ENCODE measurements at places on chromosomes 12 and 14.

DNA sequence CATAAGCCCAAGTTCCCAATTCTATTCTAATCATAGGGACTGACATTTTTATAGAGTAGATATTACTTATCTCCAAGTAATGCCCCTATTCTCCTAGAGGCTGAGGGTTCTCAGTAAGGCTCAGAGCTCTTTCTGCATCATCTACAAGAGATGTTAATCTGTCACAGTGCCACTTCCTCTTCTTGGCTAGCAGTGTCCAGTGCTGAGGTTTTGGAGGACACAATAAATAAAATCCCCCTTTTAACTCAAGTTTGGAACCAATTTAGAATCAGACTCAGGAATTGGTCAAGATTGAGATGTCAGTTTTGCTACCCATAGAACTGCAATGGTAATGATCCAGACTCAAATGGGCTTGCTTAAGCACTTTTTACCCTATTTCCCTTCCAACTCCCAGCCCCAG, 154.1 kb upstream of the ARID2 start:
- DNase-seq, result no peak

- DNase-seq, result no peak
These were observed 20.0 kb downstream of the GAS2L3 start for GRCh38 chr12:100593490-100593889.

DNA sequence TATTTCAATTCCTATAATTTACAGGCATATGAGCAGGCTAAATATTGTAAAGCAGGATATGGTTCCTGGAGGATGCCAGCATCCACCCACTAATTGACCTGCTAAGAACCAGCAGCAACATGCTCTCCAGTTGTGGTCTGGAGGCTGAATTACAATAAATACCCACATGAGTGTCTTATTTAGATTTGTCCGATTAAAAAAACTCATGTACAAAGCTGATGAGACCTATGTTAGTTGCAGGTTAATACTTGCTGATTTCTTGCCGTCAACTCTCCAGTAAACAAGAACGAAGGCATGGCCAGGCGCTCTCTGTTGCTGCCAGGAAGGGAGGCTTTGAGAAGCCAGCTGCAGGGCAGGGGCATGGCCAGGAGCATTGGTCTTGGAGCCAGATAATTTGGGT, 169.3 kb upstream of the PRICKLE1 start:
- DNase-seq, result no peak

- DNase-seq, result no peak
These were observed 175.3 kb downstream of the TSPAN9 start for GRCh38 chr12:3252450-3252891.

DNA sequence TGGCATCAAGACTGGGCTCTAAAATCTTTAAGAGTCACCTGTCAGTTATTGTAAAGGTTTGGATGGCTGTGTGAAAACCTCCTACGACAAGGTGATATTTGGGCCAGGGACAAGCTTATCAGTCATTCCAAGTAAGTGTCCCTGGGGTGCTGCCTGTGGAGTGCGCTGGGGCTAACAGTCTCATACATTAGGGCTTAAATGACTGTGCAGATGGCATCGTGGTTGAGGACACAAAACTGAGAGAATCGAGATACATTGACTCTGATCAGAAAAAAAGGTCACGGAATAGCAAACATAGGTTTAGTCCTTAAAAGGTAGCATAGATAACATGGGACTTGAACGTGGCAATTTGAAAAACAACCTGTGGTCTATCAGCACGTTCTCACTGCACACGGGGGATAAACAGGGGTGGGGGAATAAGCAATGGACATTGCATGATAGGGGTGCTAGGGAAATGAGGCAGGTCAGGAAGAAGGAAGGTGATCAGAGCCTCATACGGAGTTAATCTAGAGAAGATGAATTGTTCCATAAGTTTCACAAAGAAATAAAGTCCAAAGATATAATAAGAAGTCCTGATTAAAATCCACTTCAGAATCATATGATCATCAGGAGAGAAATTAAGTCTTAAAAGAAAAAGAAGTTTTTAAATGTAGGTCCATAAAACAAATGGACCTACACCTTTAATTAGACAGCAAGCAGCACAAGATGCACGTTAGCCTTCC, 100.3 kb downstream of the DAD1 start:
- no peak for DNase-seq

- no peak for DNase-seq
These were observed 590 bp upstream of the CEBPE start for GRCh38 chr14:23119363-23120327.

Data from dermis microvascular lymphatic vessel endothelial cell (primary cell).